ENCODE measurements at places on chromosomes 6 and 20. TPM values are rescaled to one million over a fixed set of nuclear protein-coding genes. Genes with fewer than 3 reads are reported as not detected.
A peak's percentile ranks its signal among the peaks of the same experiment; 100 is the strongest.

GRCh38 chr6:120447605-120448004, 886.7 kb downstream of the TBC1D32 start:
- no peaks in the 10 kb centered on the region for H3K27me3 ChIP-seq
- no peak overlapping the region for H3K4me3 ChIP-seq
- H3K36me3 ChIP-seq = no peaks in the 10 kb centered on the region

DNA sequence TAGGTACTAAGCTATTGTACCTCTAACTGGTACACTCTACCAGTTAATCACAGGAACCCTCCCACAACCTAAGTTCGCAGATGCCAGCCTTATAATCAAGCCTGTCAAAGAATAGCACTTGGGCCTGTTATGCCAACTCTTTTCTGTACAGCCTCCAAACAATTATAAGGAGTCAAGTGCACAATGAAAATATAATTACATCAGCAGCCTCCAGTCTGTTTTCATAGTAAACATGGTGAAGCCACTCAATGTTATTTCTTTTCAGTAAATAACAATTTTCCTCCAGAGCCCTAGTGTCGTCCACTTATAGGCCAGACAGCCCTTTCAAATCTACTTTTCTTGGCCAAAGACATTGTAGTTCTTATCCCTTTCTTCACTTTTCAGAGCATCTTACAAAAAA, 82.7 kb upstream of the CARMIL1 start:
- no peaks in the 10 kb centered on the region for H3K27me3 ChIP-seq
- no peaks in the 10 kb centered on the region for H3K36me3 ChIP-seq
- no peak overlapping the region for H3K4me3 ChIP-seq
- no peaks in the 10 kb centered on the region for H3K4me1 ChIP-seq

DNA sequence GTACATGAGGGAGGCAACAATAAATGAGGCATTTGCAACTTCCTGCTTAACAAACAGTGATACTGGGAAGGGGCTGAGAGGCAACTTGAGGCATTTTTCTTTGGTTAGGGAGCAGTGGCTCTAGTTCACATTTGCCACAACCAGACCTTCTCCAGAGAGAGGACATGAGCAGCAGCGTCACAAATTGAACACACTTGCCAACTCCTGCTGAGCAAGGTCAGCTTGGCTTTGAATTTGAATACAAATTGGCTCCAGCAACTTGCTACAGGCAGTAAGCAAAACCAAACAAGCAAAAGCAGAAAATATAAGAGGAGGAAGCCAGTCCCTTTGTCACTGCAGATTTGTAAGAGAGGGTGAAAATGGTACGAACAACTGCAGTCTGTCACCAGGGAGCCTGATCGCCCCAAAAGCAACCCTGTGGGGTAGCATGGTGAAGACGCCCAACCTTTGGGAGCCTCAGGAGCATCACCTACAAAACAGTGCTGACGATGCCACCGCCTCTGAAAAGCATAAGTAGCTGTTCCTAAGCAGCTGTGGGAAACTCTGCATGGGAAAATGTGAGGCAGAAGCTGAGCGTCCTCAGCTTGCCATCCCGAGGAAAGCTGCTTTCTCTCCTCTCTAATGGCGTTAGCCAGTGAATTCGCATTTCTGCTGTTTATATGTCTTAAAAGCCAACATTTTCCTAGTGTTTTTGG, 378.7 kb downstream of the RNGTT start:
- no peaks in the 10 kb centered on the region for H3K4me1 ChIP-seq

DNA sequence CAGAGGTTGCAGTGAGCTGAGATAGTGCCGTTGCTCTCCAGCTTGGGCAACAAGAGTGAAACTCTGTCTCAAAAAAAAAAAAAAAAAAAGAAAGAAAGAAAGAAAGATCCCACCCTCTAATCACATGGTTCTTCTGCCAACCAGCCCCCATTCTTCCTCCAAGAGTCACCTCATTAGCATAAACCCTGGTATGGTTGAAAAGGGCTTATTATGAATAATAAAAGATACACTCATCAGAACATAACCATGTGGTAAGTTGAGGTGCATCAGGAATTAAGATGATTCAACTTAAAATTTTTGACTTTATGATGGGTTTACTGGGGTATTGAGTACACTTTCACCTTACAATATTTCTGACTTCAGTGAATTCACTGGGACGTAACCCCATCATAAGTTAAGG, 793 bp upstream of the TRIM40 start:
- no peak overlapping the region for H3K4me3 ChIP-seq
- no peaks in the 10 kb centered on the region for H3K36me3 ChIP-seq
- H3K27me3 ChIP-seq = no peaks in the 10 kb centered on the region

KCNK5 gene
- 34.6 TPM for total RNA-seq

GRCh38 chr20:49854190-49854875, 41.7 kb downstream of the SLC9A8 start:
- H3K27ac ChIP-seq = no peak overlapping the region
- H3K36me3 ChIP-seq = peaks cover 61% of the 10 kb centered on the region
- no peaks in the 10 kb centered on the region for H3K27me3 ChIP-seq
- DNase-seq = no peak
- H3K4me3 ChIP-seq = no peak overlapping the region
- H3K4me1 ChIP-seq = peaks cover 12% of the 10 kb centered on the region

VSTM2L gene
- total RNA-seq = 43.2 TPM

DNA sequence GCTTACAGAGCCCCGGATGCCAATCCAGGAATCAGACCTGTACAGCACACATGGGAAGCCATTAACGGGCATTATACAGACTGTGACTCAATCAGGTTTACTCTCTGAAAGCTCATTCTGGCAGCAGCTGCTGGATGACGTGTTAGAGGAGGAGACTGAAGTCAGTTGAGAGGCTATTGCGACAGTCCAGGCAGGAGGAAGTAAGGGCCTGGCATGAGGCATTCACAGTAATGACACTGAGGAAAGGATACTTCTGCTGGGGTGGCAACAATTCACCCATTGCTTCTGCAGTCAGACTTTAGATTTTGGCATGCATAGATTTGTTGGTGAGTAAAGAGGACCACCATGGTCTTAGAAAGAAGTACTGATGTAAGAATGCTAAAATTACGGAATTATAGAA, 151.0 kb upstream of the HEY2 start:
- peak; percentile 91 for DNase-seq
- no peak overlapping the region for H3K4me3 ChIP-seq
- no peaks in the 10 kb centered on the region for H3K4me1 ChIP-seq
- H3K36me3 ChIP-seq = no peaks in the 10 kb centered on the region
- H3K27ac ChIP-seq = peak overlapping the region; percentile 57

- H3K4me1 ChIP-seq = no peaks in the 10 kb centered on the region
- no peaks in the 10 kb centered on the region for H3K36me3 ChIP-seq
- peak; percentile 24 for DNase-seq
- no peak overlapping the region for H3K27ac ChIP-seq
Observed at GRCh38 chr6:98529364-98529763, 305.0 kb upstream of the POU3F2 start.

DPM1 gene
- total RNA-seq = 16.4 TPM

ETV7 gene
- total RNA-seq = 2.0 TPM

- no peak overlapping the region for H3K4me3 ChIP-seq
- DNase-seq = no peak
- H3K4me1 ChIP-seq = no peaks in the 10 kb centered on the region
- H3K27ac ChIP-seq = no peak overlapping the region
- H3K27me3 ChIP-seq = no peaks in the 10 kb centered on the region
Observed at GRCh38 chr6:87436435-87436834, 28.7 kb downstream of the CFAP206 start.

DNA sequence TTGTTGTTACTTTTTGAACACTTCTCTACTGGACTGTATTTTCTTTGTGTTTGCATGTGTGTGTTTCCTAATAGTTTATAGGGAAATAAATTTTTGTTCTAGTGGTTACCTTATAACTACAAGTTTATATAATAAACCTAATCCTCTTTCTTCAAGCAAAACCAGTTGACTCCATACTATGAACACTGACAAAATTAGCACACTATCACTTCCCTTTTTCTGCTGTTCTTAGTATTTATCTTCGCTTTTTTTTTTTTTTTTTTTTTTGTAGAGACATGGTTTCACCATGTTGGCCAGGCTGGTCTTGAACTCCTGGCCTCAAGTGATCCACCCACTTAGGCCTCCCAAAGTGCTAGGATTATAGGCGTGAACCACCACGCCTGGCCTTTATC, 25.0 kb upstream of the C6orf62 start:
- no peak overlapping the region for H3K4me3 ChIP-seq
- DNase-seq = no peak
- no peaks in the 10 kb centered on the region for H3K4me1 ChIP-seq
- peak overlapping the region; percentile 27 for H3K27ac ChIP-seq
- H3K36me3 ChIP-seq = no peaks in the 10 kb centered on the region

DNA sequence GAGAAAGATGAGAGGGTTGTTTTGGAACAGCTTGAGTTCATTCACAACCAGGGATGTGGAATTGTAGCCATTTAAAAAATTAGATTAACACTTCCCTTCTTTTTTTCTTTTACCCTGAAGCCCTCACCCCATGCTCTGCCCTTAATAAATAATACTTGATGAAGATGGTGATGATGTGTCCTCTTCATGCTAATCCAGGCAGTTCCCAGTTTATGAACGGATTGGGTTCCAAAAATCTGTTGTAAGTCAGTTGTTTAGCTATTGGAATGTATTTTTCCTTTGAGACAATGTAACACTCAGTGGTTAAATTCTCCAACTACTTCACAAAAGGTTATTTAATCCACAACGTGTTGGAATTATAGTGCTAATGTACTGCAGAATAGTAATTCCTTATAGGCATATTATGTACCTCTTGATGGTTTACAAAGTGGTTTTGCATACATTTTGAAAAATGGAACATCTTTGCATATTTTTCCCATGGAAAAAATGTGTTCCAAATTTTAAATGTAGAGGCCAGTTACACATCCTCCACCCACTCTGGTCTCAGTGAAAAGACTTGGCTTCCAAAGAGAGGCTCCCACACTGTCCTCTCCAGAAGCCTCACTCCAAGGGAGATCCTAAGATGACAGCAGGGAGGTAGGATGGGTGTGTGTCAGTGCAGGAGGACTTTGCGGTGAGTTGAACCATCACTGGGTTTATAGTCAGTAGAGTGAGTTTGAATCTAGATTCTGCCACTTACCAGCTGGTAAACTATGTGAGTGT, 45.8 kb upstream of the CEP162 start:
- H3K27me3 ChIP-seq = no peaks in the 10 kb centered on the region
- H3K36me3 ChIP-seq = no peaks in the 10 kb centered on the region
- H3K4me3 ChIP-seq = no peak overlapping the region
- H3K4me1 ChIP-seq = no peaks in the 10 kb centered on the region
- DNase-seq = no peak
- H3K27ac ChIP-seq = no peak overlapping the region

GRCh38 chr6:106609699-106610098, 19.6 kb downstream of the RTN4IP1 start:
- no peaks in the 10 kb centered on the region for H3K27me3 ChIP-seq
- H3K4me3 ChIP-seq = no peak overlapping the region
- H3K27ac ChIP-seq = no peak overlapping the region
- H3K4me1 ChIP-seq = no peaks in the 10 kb centered on the region

FBXO5 gene
- 5.9 TPM for total RNA-seq

GRCh38 chr6:31114970-31115849, 610 bp downstream of the PSORS1C1 start:
- DNase-seq = no peak
- no peaks in the 10 kb centered on the region for H3K27me3 ChIP-seq
- peak overlapping the region; percentile 26 for H3K4me3 ChIP-seq

DNA sequence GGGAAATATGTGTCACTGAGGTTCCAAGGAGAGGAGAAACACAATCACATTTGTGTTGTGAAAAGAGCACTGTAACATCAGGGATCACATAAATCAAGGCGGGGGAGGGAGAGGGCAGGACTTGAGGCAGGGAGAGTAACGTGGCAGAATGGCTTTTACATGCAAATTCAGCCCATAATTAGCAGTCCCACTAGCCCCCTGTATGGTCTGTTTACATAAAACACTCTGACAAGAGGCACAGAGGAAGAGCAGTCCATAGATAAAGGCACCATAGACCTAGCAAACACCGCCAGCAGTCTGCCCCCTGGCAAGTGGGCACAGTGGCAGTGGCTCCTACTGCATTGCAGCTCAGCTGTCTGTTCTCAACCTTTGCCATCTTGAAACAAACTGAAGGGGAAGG, 82.7 kb downstream of the LYRM2 start:
- H3K4me3 ChIP-seq = no peak overlapping the region
- no peak overlapping the region for H3K27ac ChIP-seq
- H3K27me3 ChIP-seq = no peaks in the 10 kb centered on the region
- no peaks in the 10 kb centered on the region for H3K4me1 ChIP-seq
- H3K36me3 ChIP-seq = no peaks in the 10 kb centered on the region

- no peaks in the 10 kb centered on the region for H3K36me3 ChIP-seq
- H3K4me3 ChIP-seq = no peak overlapping the region
- no peak overlapping the region for H3K27ac ChIP-seq
- no peak for DNase-seq
- no peaks in the 10 kb centered on the region for H3K27me3 ChIP-seq
Observed at GRCh38 chr6:131688286-131688685, 12.9 kb downstream of the OR2A4 start.

DNA sequence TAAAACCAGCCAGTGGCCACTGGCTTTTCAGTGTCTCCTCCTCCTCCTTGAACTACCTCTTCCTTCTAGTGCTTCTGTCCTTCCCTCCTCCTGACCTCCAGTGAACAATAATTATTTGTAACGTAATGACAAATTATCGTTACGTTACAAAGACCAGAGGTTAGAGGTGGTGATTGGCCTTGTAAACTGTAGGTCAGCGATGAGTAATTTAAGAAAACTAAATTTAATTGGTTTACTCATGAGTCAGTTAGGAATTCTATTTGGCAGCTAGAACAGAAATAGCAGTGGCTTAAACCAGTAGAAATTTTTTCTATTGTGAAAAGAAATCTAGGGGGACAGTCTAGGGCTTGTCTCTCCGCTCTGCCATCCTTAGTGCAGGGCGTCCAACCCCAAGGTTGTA, 38.8 kb downstream of the PPARD start:
- no peak overlapping the region for H3K27ac ChIP-seq
- H3K27me3 ChIP-seq = no peaks in the 10 kb centered on the region
- no peak for DNase-seq
- no peaks in the 10 kb centered on the region for H3K36me3 ChIP-seq
- H3K4me1 ChIP-seq = peaks cover 8% of the 10 kb centered on the region
- no peak overlapping the region for H3K4me3 ChIP-seq

DNA sequence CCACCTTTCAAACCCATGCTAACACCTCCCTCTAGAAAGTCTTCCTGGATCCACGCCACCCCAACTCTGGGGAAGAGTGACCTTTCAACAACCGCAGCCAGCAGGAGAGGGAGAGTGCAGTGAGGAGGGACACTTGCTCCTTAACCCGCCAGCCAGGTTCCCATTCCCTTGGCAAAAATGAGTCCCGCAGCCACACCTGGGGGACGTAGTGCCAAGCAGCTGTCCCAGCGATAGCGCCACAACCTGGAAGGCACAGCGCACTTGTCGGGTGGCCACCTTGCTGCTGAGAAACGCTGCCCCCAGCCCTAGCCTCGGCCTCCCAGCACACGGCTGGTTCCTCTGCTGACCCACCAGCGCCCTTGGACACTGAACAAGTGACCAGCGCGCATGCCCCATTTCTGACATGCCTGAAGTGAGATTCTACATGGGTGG, 119.3 kb downstream of the JPH2 start:
- H3K27me3 ChIP-seq = no peaks in the 10 kb centered on the region
- no peak overlapping the region for H3K27ac ChIP-seq
- H3K4me3 ChIP-seq = no peak overlapping the region
- H3K4me1 ChIP-seq = no peaks in the 10 kb centered on the region
- DNase-seq = no peak
- H3K36me3 ChIP-seq = no peaks in the 10 kb centered on the region

- no peak for DNase-seq
- H3K36me3 ChIP-seq = no peaks in the 10 kb centered on the region
- H3K27me3 ChIP-seq = no peaks in the 10 kb centered on the region
- H3K27ac ChIP-seq = no peak overlapping the region
Observed at GRCh38 chr6:39938773-39939654, 4.8 kb upstream of the MOCS1 start.
